ENCODE measurements at places on chromosomes 5 and 9. TPM values are rescaled to one million over a fixed set of nuclear protein-coding genes. Genes with fewer than 3 reads are reported as not detected.

Gene FBP2
- total RNA-seq, result not detected

Gene GAPVD1
- total RNA-seq, result 68.9 TPM

Gene GABRA6
- total RNA-seq, result not detected

Gene POU5F2
- 1.6 TPM for total RNA-seq

Gene PCDH12
- 17.0 TPM for total RNA-seq

Gene TMEM252
- not detected for total RNA-seq

Gene CCL28
- 7.7 TPM for total RNA-seq

Gene CDC20B
- not detected for total RNA-seq

Gene AK6
- total RNA-seq, result 31.4 TPM

Gene PLCXD3
- total RNA-seq, result 2.6 TPM

Gene TMEM171
- total RNA-seq, result 0.43 TPM

Gene KIF12
- 6.2 TPM for total RNA-seq

Gene UBLCP1
- 25.0 TPM for total RNA-seq

Gene TRAF1
- total RNA-seq, result 6.0 TPM

Gene SOHLH1
- total RNA-seq, result not detected

Gene GFI1B
- 0.52 TPM for total RNA-seq

Gene CD180
- 3.0 TPM for total RNA-seq

Gene PCDHB9
- 2.5 TPM for total RNA-seq

Gene STKLD1
- 1.2 TPM for total RNA-seq

Gene TSLP
- 1.7 TPM for total RNA-seq

Gene ZNF618
- total RNA-seq, result 9.8 TPM

Gene GPR150
- total RNA-seq, result 0.49 TPM

Gene ARL10
- 7.9 TPM for total RNA-seq

Gene SEC16A
- 63.7 TPM for total RNA-seq

Gene SAXO1
- total RNA-seq, result 0.12 TPM

Gene SIL1
- 56.9 TPM for total RNA-seq

Gene TNFSF15
- 8.5 TPM for total RNA-seq

Gene PTGES
- 2.1 TPM for total RNA-seq

Gene SHB
- 33.4 TPM for total RNA-seq

Gene FOXI1
- not detected for total RNA-seq

Gene ANKH
- 67.2 TPM for total RNA-seq

Gene GLDC
- total RNA-seq, result 1.7 TPM

Gene SPINK5
- 3.2 TPM for total RNA-seq

Gene TMOD1
- total RNA-seq, result 11.3 TPM

Gene SH2D3C
- total RNA-seq, result 85.3 TPM

Gene FRMD3
- 10.8 TPM for total RNA-seq
